ENCODE measurements at places on chromosomes 5 and 9. TPM values are rescaled to one million over a fixed set of nuclear protein-coding genes. Genes with fewer than 3 reads are reported as not detected.
A peak's percentile ranks its signal among the peaks of the same experiment; 100 is the strongest.

The FAM219A gene
- polyA plus RNA-seq: 13.0 TPM

The TAF11L10 gene
- polyA plus RNA-seq: not detected

The IRGM gene
- 1.5 TPM for polyA plus RNA-seq

The SPATA31C1 gene
- polyA plus RNA-seq: 0.58 TPM

The NEURL1B gene
- polyA plus RNA-seq: 14.8 TPM

The CDK5RAP2 gene
- polyA plus RNA-seq: 75.8 TPM

The SCAMP1 gene
- 57.2 TPM for polyA plus RNA-seq

The WWC1 gene
- 80.0 TPM for polyA plus RNA-seq

The DOCK8 gene
- 15.2 TPM for polyA plus RNA-seq

The ANGPTL2 gene
- 8.1 TPM for polyA plus RNA-seq

The TERT gene
- polyA plus RNA-seq: 0.33 TPM

The TRIO gene
- polyA plus RNA-seq: 130 TPM

The DOK3 gene
- polyA plus RNA-seq: 5.3 TPM

The PROB1 gene
- 2.4 TPM for polyA plus RNA-seq

GRCh38 chr5:178230879-178231538, 1.6 kb downstream of the PHYKPL start:
- DNase-seq: no peak

DNA sequence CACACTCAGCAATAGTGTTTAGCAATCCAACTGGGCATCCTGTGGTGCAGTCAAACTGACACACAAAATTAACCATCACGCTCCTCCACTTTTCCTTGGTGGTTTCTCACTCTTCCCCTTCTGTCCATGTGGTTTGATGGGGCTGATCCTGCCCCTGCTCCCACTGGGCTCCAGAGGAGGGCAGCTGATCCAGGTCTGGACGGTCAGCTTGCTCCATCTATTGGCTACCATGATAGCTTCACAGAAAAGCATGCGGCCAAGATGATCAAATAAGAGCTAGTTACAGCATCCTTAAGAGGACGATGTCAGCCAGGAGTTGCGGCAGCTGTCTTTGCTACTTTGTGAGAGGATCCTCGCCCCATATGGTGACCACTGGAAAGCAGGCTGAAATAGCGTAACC, 29.6 kb upstream of the RANBP17 start:
- DNase-seq: no peak

GRCh38 chr9:83988411-83988810, 7.8 kb downstream of the RMI1 start:
- no peak for DNase-seq

DNA sequence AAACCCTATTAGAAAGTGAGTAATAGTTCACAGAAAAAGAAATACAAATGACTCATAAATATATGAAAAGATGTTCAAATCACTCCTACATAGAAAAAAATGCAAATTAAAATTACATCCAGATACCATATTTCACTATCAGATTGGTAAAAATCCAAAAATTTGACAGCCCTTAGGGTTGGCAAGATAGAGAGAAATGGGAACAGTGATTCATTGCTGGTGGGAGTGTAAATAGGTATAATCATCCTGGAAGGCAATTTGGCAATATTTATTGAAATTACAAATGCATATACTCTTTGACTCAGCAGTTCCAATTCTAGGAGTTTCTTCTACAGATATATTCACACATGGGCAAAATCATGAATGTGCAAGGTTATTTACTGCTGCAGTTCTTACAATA, 273.5 kb downstream of the NR2F1-AS1 start:
- DNase-seq: no peak

DNA sequence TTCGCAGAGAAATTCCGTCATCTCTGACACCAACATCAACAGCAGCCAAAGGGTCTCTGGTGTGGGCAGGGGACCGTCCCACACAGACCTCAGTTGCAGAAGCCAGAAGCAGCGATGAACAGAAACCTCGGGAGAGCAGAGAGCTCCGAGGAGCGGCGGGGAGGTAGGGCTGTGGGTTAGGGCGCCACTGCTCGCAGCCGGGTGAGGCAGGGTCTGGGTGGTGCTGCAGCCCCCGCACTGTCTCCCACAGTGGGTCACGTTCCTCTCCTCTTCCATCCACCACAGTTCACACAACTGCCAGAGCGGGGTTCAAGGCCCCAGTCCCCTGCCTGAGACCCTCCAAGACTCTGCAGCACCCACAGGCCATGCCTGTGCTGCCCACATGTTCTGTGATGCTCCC, 99.9 kb downstream of the OLFM1 start:
- DNase-seq: no peak

GRCh38 chr5:26737348-26738265, 300.8 kb downstream of the CDH9 start:
- no peak for DNase-seq

DNA sequence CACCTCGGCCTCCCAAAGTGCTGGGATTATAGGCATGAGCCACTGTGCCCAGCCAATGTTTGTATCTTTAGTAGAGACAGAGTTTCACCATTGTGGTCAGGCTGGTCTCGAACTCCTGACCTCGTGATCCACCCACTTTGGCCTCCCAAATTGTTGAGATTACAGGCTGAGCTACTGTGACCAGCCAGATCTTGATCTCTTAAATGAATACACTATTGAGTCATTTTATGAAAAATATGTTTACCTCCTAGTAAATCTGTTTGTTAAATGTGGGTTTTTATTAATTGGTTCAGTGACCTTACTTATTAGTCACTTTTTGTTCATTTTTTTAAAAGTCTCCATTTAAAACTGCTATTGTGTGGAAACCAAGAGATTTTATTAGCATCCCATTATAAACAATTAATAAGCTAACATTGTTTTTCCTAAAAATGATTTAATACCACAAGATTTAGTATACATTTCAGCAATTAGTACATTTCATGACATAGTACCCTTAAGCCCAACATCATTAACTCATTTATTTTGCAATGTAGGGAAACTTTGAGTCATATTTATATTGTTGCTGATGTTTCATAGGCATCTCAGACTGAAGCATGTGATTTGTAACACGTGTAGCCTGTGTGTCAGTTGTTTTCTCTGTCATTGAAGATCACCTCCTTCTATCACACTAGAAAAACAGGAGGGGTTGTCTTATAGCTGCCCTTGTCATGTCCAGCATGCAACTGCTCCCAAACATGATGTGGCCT, 261.2 kb downstream of the TAF11L14 start:
- no peak for DNase-seq

- no peak for DNase-seq
These were observed 183.2 kb downstream of the AUH start for GRCh38 chr9:91178281-91179236.

- DNase-seq: no peak
These were observed 157.8 kb downstream of the KCTD16 start for GRCh38 chr5:144328494-144328893.

GRCh38 chr5:141637767-141638419, 1.1 kb downstream of the RELL2 start:
- DNase-seq: peak; percentile 40

DNA sequence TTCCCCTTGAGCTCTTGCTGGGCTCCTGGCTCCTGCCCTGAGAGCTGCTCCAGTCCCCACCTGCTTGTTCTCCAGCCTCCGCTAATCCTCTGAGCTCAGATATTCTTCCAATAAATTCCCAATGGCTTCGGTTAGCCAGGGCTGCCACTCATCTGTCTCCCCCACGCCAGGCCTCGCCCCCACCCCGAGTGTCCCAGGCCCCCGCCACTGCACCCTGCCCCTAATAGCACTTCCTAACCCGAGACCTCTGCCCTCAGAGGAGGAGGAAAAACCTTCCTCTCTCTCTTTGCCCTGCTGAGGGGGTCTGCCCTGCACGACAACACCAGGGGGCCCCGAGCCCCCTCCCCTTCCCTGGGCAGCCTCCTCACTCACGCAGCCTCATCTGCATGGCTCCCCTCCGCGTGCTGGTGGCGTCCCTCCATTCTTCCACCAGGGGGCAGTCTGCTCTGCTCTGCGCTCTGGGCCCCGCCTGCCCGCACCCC, 5.4 kb upstream of the LCN15 start:
- no peak for DNase-seq

GRCh38 chr5:1409381-1410110, 35.7 kb downstream of the SLC6A3 start:
- peak; percentile 52 for DNase-seq

DNA sequence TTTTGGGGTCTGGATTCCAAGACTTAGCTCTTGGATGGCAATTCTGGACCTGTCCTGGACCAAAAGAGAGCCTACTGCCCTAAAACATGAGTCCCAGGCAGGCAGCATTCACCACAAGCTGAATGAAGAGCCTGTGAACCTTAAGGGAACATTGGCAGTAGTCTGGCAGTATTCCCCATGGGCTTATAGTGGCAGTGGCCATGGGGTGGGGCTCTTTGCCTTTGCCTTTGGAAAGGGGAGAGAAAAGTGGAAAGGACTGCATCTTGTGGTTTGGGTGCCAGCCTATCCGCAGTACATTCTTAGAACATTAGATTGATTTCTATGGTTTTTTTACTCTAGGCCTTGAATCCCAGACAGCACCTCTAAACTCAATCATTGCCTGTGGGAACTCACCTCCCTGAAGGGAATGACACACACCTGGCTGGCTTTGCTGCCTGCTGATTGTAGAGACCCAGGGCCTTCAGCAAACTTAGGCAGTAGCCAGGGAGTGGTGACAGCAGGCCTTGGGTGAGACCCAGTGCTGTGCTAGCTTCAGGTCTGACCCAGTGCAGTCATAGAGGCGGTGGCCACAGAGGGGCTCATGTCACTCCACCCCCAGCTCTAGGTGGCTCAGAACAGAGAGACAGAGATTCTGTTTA, 216.3 kb downstream of the CETN3 start:
- DNase-seq: no peak

- no peak for DNase-seq
These were observed 58.4 kb downstream of the COL23A1 start for GRCh38 chr5:178531786-178532185.

- DNase-seq: no peak
These were observed 221.4 kb downstream of the SPATA31D1 start for GRCh38 chr9:82209797-82210470.

GRCh38 chr9:81534138-81534875, 155.0 kb downstream of the TLE1 start:
- no peak for DNase-seq

- DNase-seq: no peak
These were observed 46.2 kb downstream of the DMRT2 start for GRCh38 chr9:1096155-1096964.

DNA sequence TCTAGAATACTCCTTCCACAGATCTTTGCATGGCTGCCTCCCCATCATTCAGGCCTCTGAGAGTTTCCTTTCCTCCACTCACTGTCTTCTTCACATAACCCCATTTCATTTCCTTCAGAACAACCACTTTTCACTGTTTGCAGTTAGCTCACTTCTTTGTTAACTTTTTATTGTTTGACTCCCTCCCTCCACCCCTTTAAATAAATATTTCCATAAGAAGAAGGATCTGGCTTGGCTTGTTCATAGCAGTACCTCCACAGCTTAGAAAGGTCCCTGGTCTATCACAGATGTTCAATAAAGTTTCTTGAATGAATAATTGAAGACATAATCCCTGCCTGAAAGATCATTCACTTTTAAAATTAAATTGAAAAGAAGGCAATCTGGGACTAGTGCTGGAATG, 661.6 kb downstream of the ACTL7B start:
- no peak for DNase-seq

DNA sequence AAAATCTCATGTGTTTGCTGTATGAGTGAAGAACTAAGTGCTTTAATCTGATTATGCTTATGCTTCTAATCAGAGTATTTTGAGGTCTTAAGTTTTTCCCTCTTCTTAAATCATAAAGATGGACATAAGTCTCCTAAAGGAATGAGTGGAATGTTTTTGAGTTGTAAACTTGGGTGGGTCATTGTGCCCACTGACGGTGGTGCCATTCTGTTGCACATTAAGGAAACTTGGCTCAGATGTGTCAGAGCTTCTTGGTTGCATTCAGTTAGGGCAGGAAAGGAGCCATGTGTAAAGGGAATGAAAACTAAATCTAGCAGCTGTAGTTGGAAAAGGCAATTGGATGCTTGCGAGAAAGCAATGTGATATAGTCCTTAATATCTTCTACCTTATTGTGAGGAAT, 256.6 kb downstream of the FANCC start:
- no peak for DNase-seq

DNA sequence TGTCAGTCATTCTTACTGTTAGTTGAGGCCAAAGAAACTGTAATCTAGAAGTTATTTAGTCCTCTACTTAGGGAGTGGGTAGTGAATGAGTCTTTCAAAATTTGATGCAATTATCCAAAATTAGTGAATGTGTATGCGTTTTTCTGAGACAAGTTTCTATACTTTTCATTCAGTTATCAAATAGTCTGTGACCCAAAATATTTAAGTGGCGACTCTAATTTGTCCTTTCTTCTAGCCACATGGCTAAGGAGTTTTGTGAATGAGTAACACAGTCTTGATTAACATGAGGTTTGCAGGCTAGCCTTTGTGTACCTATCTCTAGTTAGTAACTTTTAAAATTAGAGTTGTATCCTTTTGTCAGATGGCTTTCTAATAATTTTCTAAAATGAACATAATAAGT, 45.6 kb downstream of the COMMD10 start:
- no peak for DNase-seq

- DNase-seq: no peak
These were observed 21.6 kb downstream of the FBXW11 start for GRCh38 chr5:171984748-171985419.

DNA sequence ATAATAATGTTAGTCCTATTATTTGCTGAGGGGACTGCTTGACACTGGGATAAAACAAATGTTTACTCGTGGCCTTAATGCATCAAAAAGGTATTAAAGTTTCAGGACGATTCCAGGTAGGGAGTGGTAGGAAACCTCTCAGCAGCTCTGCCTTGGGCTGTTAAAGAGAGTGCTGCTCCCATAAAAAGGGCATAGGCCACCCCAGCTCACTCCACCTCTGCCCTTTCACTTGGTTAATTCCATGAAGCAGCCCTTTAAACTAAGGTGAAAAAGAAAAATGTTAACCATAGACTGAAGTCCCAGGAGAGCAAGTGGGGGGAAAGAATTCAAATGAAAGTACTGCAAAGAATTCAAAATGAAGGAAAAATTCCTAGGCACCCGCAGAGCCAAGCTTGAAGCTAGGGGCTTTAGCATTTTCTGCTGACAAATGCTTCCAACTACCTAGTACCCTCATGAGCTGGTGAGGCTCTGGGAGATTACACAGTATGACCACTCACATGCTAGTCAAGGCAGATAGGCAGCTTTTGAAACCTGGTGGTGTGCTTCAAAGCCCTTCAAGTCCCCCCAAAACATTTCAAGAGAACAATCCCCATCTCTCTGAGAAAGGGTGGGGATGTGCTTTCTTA, 8.5 kb downstream of the KLF9 start:
- DNase-seq: no peak

- DNase-seq: no peak
These were observed 89.4 kb upstream of the SH3PXD2B start for GRCh38 chr5:172543484-172544298.

DNA sequence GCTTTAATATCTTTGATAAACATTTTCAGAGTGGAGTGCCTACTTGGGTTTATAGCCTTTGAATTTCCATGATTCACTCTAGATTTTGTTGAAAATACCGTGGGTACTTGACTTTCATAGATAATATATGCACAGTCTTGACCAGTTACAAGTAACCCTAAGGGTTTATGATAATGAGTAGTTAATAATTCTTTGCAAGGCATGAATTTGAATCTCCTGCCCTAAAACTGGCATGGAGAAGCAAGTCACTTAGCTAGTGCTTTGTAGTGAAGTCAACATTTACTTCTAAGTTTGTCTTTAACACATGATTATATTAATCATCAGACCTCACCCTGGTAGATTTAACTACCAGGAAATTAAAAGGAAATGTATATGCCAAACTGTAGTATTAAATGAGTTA, 115.8 kb downstream of the CWC27 start:
- DNase-seq: no peak

GRCh38 chr5:16392718-16393117, 72.9 kb downstream of the ZNF622 start:
- DNase-seq: no peak
